ENCODE measurements at places on chromosomes 12 and 14.

GRCh38 chr14:55417955-55418354 lies 6.3 kb upstream of the ATG14 start:
- no peak for DNase-seq

GRCh38 chr12:76014007-76014406 lies 17.6 kb downstream of the PHLDA1 start:
- DNase-seq: no peak

DNA sequence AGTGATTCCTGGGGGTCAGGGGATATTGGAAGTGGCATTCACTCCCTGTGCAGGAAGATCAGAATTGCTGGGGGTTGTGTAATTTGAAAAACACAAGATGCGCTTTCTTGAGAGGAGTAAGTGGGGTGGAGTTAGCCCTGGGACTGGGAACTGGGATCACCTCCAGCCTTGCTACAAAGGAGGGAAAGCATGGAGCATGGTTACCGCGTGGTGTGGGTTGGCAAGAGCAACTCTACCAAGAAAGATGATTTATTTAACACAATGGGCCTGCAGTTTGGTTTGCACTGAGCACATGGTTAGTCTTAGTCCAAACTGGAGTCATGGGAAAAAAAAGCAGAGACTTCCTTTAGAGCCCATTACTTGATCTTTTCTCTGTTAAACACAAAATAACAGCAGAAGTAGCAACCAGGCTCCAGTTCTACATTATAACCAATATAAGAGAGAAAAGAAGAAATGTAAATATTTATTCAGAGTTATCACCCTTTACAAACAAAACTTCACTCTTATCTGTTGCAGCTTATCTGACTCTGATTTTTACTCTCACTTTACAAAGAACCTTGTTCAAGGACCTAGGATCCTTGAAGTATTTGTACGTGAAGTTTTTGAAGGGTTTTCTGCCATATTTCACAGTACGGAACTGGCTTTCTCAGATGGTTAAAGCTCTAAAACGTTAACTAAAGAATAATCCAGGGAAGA lies 2.1 kb upstream of the NIN start:
- no peak for DNase-seq

DNA sequence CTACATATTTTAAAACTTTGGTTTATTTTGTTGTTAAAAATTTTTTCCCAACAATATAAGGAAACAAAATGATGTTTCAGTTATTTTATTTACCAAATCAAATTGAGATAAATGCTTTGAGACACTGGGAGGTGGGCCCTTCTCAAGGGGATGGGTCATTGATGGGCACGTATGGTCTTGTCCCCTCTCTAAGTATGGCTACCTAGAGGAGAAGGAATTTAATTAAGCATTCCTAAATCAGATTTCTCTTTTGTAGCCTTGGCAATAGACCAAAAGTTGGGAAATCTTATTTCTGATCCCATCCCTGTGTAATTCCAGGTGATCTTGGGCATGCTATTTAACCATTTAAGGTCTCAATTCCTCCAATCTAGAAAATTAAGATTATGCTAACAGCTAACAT lies 79.0 kb downstream of the SCN8A start:
- no peak for DNase-seq

DNA sequence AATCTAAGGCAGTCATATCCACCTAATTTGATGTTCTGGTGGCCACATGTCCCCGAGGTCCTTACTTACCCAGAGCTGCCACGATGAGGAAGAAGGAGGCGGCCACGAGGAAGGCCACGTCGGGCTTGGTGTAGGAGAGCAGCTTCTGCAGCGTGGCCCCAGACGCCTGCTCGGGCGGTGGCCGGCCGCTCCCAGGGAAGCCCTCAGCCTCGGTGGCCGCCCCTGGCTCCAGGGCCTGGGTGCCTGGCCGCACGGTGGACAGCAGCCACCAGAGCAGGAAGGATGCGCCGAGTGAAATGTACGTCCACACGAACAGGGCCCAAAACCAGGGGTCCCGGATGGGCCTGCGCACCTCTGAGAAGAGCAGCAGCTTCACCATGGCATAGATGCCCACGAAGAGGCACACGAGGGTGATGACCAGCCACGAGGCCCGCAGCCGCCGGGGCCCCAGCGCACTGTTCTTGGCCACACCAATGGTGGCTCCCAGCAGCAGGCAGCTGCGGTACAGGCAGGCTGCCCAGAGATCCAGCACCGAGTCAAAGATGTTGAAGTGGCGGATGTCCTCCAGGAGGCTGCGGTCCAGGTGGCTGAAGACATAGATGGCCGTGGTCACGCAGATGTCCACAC lies 6.6 kb downstream of the ABCB9 start:
- DNase-seq: no peak

- no peak for DNase-seq
These were observed 84.8 kb downstream of the RBM19 start for GRCh38 chr12:113880988-113881962.

DNA sequence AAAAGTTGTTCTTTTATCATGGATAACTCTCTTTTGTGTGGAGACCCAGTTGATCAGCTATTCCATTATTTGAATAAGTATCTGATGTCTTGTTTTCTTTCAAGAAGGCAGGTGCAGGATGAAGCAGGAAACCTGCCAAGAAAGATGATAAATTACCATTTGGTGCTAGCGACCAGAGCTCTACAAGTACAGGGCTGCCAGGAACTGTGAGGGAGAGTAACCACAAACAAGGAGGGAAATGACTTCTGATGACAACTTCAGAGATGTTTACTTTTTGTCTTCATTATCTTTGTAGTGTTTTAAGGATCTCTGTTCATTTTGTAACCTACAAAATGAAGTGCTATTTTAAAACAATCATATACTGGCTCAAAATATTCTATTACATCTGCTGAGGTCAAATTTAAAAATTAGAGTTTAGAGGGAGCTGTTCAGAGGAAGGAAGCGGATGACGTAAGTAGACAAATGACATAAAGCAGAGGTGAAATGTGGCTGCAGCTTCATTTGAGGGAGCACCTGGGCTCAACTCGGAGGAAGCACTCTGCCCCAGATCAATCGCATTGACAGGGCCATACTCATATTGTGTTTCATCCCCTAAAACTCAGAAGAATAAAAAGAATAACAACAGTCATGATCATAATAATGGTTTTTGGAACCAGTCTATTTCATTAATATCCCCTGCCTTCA lies 226.8 kb downstream of the C12orf42 start:
- DNase-seq: peak; percentile 80

DNA sequence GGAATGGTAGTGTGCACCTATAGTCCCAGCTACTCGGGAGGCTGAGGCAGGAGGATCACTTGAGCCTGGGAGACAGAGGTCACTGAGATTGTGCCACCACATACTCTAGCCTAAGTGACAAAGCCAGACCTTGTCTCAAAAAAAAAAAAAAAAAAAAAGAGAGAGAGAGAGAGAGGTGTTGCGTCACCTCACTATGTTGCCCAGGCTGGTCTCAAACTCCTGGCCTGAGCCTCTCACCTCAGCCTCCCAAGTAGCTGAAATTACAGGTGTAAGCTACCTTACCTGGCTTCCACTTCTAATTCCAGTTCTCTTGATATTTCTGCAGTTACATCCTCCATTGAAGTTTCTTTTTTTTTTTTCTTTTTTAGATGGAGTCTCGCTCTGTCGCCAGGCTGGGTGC lies 94.3 kb downstream of the PRICKLE1 start:
- DNase-seq: no peak

- no peak for DNase-seq
These were observed 163.1 kb downstream of the TTC8 start for GRCh38 chr14:88987516-88987915.

GRCh38 chr12:41409628-41410027 lies 221.5 kb downstream of the PDZRN4 start:
- no peak for DNase-seq

DNA sequence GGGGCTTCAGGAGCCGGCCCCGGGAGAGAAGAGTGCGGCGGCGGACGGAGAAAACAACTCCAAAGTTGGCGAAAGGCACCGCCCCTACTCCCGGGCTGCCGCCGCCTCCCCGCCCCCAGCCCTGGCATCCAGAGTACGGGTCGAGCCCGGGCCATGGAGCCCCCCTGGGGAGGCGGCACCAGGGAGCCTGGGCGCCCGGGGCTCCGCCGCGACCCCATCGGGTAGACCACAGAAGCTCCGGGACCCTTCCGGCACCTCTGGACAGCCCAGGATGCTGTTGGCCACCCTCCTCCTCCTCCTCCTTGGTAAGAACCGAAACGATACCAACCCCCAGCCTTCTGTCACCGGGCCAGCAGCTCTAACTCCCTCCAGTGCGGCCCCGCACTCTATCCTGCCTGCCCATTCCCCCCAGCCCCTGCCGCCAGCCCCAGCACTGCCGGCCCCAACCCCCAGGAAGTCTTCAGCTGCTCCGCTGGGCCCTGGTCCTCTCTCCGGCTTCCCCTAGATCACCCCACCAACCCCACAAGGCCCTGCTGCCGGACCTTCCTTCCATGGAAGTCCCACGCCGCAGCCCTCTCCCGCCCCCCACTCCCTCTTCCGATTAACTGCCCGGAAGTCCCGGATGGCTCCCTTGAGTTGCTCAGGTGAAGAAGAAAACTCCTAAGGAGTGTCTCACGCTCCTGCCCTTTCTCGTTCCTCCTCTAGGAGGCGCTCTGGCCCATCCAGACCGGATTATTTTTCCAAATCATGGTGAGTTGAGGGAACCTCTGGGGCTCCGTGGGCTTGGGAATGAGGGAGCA lies 693 bp downstream of the LRP10 start:
- DNase-seq: no peak

DNA sequence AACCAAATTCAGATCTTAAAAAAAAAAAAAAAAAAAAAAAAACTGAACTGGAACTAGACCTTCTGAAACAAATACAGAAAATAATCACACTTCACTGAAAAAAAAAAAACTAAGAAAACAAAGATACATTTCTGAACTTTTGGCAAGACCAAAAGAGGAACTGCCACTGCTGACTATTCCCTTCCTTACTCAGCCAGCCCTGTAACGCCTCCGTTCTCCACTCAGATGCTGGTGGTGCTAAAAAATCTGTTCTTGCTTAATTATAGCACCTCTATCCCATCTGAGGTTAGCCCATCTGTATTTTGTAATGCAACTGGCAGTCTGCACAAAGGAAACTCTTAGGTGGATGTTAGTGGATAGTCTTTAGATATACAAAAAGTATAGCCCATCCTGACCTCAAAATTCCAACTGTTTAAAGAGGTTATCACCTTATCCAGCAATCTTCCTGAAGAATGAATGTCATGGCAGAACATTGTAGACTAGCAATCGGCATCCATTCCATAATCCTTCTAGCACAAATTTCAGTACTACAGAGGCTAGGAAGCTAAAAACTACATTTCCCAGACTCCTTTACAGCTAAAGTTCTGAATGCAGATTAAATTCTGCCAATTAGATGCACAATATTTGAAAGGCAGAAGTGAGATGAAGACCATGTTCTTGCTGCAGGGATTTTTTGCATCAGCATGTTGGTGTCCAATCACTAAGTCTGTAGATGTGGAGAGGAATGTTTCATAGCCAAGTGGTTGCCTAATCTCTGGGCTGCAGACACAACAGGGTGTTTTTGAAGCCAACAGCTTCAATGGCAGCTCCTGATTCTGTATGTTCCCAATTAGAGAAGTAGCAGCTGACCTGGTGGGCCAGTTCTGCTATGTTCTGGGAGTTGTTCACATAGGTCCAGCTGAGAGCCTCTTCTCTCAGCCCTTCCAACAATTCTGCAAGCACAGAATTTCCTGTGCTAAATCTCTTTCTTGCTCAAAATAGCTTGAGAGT lies 5.7 kb downstream of the MAP3K9 start:
- DNase-seq: no peak

- no peak for DNase-seq
These were observed 948.2 kb downstream of the BCL11B start for GRCh38 chr14:98323836-98324235.

DNA sequence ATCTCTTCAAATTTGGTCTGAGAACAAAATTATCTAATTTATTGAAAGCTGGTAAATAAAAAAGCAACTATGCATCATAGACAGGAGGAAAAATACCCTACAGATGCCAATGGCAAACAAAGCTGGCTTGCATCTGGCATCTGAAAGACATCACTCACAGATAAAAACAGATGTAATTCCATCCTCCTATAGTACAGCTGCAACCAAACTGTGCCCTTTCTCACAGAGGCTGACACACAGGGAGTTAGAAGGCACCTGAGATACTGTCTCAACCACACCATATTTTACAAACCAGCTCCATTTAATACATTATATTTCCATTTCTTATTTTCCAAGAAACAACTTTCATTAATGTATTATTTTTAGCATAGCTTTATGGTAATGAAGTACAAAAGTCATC lies 39.4 kb downstream of the DUSP16 start:
- DNase-seq: no peak

GRCh38 chr14:104928391-104929133 lies 3.9 kb downstream of the PLD4 start:
- no peak for DNase-seq

GRCh38 chr12:84596266-84596665 lies 316.3 kb downstream of the SLC6A15 start:
- no peak for DNase-seq

- no peak for DNase-seq
These were observed 139.6 kb upstream of the EGLN3 start for GRCh38 chr14:34090451-34090850.

GRCh38 chr12:113838896-113839295 lies 127.2 kb downstream of the RBM19 start:
- no peak for DNase-seq

DNA sequence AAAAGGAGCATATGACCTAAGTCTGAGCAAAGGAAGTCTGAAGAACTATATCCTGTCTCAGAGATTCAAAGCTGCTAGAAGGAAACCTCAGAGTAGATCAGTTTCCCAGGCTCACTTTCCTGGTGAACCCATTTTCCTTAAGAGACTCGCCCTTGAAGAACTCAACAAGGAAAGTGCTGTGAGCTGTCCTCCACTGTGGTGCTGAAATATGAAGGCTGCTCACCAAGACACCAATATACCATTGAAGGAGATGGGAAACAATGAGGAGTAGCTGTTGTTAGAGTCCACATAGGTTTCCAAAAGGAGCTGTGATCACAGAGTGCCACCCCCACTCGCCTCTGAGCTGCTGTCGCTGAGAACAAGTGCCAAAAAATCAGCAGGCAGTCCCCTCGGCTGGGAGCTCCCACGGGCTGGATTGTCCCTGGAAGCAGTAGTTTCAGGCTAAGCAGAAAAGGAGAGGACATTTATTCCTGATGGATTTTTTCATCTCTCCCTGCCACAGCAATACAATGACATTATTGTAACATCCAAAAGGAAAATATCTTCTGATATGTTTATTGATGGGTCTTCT lies 282.1 kb downstream of the RPS29 start:
- peak; percentile 10 for DNase-seq
